Thyroid gland (tissue), 4 donors: ENCODE measurements at places on chromosomes 11 and 22. TPM values are rescaled to one million over a fixed set of nuclear protein-coding genes. Genes with fewer than 3 reads are reported as not detected.
A peak's percentile ranks its signal among the peaks of the same experiment; 100 is the strongest.

GRCh38 chr22:29748248-29748893 is 18.4 kb downstream of the ZMAT5 start:
- H3K4me3 ChIP-seq: no peak overlapping the region
- H3K27ac ChIP-seq: no peak overlapping the region

Gene PIH1D2
- total RNA-seq: 12.8 TPM

DNA sequence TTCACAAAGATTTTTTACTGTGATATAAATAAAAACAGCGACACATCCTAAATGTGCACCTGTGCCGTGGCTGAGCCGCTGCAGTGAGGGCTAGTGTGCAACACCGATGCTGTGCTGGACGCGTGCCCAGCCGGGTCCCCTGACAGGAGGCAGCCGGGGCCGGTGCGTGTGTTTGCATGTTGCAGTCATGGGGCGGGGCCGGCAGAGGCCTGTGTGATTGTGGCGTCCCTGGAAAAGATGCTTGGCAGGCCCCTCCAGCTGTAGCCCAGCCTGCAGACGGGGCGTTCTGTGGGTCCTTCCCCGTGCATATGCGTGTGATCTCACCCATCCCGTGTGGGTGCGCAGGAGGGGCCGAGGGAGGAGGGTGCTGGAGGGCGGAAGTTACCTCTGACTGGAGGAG is 30.6 kb downstream of the MUC6 start:
- peaks cover 51% of the 10 kb centered on the region for H3K36me3 ChIP-seq

Gene SLC5A12
- total RNA-seq: not detected

DNA sequence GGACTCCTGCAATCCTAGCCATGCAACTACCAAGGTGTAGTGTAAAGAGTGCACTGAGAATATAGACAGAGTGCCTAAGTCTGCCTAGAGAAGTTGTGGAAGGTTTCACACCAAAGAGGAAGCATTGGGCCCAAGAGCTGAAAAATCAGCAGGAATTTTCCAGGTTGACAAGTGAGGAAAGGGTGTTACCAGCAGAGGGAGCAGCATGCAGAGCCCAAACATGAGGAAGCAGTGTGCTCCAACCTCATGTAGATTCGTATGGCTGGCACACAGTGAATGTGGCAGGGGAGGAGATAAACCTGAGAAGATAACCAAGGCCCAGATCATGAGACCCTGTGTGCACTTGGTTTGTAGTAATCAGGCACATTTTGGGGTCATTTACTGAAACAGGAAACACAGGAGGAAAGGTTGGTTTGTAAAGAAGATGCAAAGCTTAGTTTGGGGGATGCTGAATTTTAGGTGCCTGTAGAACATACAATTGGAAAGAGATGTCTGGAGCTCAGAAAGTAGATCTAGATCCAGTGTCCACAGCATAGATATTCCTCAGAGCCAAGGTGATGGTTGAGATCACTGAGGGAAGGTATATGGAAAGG is 1.7 kb downstream of the HPX start:
- H3K4me3 ChIP-seq: no peak overlapping the region
- DNase-seq: peak; percentile 32
- H3K4me1 ChIP-seq: no peaks in the 10 kb centered on the region
- no peaks in the 10 kb centered on the region for H3K27me3 ChIP-seq
- no peaks in the 10 kb centered on the region for H3K36me3 ChIP-seq

- peak; percentile 89 for DNase-seq
- no peaks in the 10 kb centered on the region for H3K36me3 ChIP-seq
- peaks cover 40% of the 10 kb centered on the region for H3K4me1 ChIP-seq
- H3K27ac ChIP-seq: peak overlapping the region; percentile 97
- no peak overlapping the region for H3K4me3 ChIP-seq
- H3K27me3 ChIP-seq: no peaks in the 10 kb centered on the region
Observed at GRCh38 chr11:7571640-7572000, 57.8 kb downstream of the PPFIBP2 start.

Gene NXPE2
- not detected for total RNA-seq

- H3K4me1 ChIP-seq: peaks cover 74% of the 10 kb centered on the region
- no peak for DNase-seq
- no peaks in the 10 kb centered on the region for H3K27me3 ChIP-seq
- no peak overlapping the region for H3K27ac ChIP-seq
Observed at GRCh38 chr11:125173556-125173955, 9.0 kb downstream of the PKNOX2 start.
